ENCODE measurements at places on chromosomes 12 and 14. TPM values are rescaled to one million over a fixed set of nuclear protein-coding genes. Genes with fewer than 3 reads are reported as not detected.

SSTR1 gene
- total RNA-seq, result 8.8 TPM

FAM216A gene
- total RNA-seq, result 1.6 TPM

DNA sequence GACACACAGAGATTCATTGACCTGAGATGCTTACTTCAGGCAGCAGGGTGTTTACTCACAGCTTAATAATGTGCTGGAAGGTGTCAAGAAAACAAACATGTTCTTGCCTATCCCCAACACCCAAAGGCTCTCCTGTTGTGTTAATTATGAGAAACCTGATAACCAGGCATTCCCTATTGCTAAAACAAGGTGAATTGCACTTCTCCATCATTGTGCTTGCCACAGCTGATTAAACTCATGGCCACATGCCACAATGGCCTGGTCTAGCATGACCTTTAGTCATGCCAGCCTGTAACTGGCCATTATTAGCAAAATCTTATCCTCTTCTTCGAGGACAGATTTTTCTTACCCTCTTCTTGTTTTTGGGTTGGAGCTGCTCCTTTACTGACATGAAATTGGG, 21.4 kb downstream of the SMOC1 start:
- no peaks in the 10 kb centered on the region for H3K4me1 ChIP-seq
- no peak for DNase-seq
- H3K27me3 ChIP-seq, result no peaks in the 10 kb centered on the region
- no peak overlapping the region for H3K27ac ChIP-seq
- H3K36me3 ChIP-seq, result no peaks in the 10 kb centered on the region

DNA sequence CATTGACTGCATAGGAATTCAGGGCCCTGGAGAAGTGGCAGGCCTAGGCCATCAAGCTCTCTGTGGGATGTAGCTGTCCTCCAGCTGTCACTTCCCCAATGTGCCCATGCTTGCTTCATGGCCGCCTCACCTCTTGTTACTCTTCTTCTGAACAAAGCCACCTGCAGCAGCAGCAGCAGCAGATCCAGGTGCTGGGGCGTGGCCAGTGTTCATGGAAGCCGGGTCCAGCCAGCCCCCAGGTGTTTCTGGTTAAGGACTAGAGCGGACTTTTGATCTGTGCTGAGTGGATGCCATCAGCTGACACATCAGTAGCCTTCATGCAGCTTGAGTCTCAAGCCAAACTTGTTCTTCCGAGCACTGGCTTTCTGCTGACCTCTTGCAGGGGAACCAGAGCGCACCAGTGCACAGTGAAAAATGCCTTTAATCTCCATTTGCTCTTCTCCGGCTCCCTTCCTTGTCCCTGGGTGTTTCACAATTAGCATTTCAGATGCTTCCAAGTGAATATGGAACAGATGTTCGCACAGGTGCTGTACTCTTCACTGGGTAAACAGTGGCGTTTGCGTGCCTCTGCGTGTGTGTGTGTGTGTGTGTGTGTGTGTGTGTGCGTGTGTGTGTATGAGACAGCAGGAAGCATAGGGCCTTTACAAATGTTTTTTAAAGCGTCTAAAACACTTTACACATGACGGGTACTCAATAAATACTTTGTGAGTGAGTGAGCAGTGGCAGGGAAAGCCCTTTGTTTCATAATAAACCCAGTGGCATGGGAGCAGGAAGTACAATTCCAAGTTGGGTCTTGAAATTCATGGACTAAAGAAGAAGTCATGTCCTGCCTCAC, 20.1 kb downstream of the TPCN1 start:
- no peak overlapping the region for H3K4me3 ChIP-seq
- peak overlapping the region; percentile 92 for H3K27ac ChIP-seq
- no peaks in the 10 kb centered on the region for H3K27me3 ChIP-seq
- peaks cover 68% of the 10 kb centered on the region for H3K4me1 ChIP-seq

DENR gene
- 37.8 TPM for total RNA-seq

- H3K4me1 ChIP-seq, result no peaks in the 10 kb centered on the region
- H3K27me3 ChIP-seq, result no peaks in the 10 kb centered on the region
- DNase-seq, result no peak
Measured at GRCh38 chr14:61257469-61258057, 23.6 kb downstream of the TMEM30B start.

- no peaks in the 10 kb centered on the region for H3K36me3 ChIP-seq
- H3K4me3 ChIP-seq, result peak overlapping the region; percentile 75
- H3K27ac ChIP-seq, result peak overlapping the region; percentile 80
Measured at GRCh38 chr14:36319899-36320199, 588 bp downstream of the MBIP start.

RPS6KL1 gene
- total RNA-seq, result 14.0 TPM

DNA sequence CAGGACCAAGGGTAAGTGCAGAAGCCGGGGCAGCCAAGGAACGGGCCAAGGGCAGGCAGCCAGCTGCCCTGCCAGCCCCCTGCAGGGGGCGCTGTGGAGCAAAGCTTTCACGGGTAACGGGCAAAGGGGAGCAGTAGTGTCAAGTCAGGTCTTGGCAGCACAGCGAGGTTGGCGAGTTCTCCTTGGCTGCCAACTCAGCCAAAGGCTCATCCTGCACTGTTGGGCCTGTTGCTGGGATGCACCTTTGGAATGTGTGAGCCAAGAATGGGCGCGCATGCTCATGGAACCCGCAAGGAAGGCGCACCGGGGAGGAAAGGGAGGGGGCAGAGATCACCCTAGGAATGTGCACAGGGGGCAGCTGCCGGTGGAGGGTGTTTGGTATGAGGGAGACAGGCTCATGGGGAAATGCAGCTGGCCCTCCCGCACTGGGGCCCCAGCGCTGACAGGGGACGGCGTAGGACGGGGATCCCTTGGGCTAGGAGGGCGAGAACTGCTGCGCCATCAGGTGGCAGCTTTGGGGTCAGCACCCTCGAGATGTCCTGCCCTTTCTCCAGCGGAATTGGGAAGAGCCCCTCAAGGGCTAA, 138.0 kb downstream of the ASCL4 start:
- H3K4me3 ChIP-seq, result peak overlapping the region; percentile 9
- H3K4me1 ChIP-seq, result no peaks in the 10 kb centered on the region
- DNase-seq, result peak; percentile 49
- H3K27me3 ChIP-seq, result no peaks in the 10 kb centered on the region

DNA sequence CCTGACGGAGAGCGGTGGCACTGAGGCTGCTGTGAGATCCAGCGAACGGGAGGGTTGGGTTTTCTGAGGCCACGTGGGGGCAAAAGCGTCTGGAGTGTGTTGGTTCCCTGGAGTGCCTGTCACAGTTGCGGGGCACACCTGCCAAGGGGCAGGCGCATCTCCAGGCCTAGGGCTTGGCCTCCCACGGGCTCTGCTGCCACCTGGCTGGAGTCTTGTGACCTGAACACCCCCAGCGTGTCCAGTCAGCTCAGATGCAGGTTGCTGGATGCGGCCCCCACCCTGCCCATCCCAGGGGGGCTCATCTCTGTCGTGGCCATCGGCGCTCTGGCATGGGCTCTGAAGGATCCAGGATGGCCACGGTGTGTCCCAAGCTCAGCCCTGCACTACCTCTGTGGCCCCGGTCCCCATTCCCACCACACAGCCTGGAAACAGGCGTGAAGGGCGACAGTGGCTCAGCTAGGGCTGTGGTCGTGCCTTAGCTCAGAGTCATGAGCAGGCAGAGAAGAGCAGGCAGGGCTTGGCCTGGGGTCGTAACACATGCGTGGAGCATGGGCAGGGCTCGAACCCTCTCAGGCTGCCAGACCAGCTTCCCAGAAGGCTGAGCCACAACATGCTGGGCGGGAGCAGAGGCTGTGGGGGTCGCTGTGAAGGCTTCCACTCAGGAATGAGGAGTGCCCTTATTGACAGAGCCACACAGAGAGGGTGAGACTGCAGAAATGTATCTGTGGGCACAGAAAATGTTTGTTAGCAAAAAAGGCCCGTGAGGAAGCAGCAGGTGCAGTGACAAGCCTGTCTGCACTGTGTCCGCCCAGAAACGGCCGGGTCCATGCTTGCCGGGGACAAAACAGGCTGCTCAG, 23.5 kb upstream of the CRIP2 start:
- H3K4me3 ChIP-seq, result no peak overlapping the region
- H3K36me3 ChIP-seq, result no peaks in the 10 kb centered on the region
- H3K4me1 ChIP-seq, result no peaks in the 10 kb centered on the region
- H3K27me3 ChIP-seq, result no peaks in the 10 kb centered on the region
- DNase-seq, result no peak

EML5 gene
- total RNA-seq, result 0.93 TPM

DNA sequence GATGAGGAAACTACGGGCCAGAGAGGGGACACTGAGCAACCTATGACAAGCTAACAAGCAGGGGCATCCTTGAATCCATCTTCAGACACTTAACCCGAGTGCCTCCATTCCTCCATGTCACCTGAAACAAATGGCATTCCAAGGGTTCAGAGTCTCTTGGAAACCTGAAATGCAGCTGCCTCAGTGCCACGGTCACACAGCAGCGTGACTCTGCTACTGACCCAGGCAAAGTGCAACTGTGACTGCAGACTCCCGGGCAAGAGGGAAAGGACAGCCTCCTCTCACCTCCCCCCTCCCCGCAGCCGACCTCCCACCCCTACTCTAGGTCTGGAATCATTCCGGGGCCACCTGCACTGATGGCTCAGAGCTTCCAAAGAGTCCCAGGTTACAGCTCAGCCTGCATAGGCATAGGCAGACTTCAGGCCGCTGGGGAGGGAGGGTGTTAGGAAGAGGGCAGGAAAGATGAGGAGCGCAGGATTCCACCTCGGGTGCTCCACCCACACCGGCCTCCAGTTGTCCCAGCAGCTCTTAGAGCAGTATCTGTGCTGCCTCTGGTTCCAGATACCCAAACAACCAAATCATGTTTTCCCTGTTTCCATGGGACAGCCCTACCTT, 53.2 kb downstream of the KCNK10 start:
- H3K36me3 ChIP-seq, result no peaks in the 10 kb centered on the region
- peaks cover 6% of the 10 kb centered on the region for H3K4me1 ChIP-seq
- no peak overlapping the region for H3K27ac ChIP-seq
- H3K27me3 ChIP-seq, result no peaks in the 10 kb centered on the region
- H3K4me3 ChIP-seq, result no peak overlapping the region
- peak; percentile 52 for DNase-seq

GRCh38 chr14:26078561-26078960, 519.3 kb downstream of the NOVA1 start:
- no peak for DNase-seq
- no peaks in the 10 kb centered on the region for H3K4me1 ChIP-seq
- H3K4me3 ChIP-seq, result no peak overlapping the region
- no peak overlapping the region for H3K27ac ChIP-seq
- H3K27me3 ChIP-seq, result no peaks in the 10 kb centered on the region

ABCC9 gene
- 0.69 TPM for total RNA-seq

GRCh38 chr12:55874443-55874842, 31.7 kb upstream of the MMP19 start:
- DNase-seq, result no peak
- no peaks in the 10 kb centered on the region for H3K4me1 ChIP-seq
- no peak overlapping the region for H3K27ac ChIP-seq
- H3K36me3 ChIP-seq, result no peaks in the 10 kb centered on the region

DNA sequence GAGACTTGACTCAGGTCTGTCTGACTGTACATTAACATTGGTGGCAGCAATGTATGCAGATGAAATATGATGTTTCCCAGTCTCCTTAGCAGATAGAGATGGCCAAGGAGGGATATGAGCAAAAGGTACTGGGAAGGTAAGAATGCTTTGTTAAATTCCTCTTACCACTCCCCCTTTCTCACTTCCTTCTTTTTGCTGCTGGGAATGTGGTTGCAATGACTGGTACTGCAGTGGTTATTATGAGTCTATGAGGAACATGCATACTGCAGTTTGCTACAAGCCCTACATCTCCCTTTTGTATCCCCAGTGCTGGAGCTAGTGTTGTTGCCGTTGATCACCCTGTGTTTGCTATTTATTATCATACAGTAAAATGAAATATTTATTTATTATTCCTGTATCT, 35.9 kb downstream of the ALDH1L2 start:
- H3K4me1 ChIP-seq, result no peaks in the 10 kb centered on the region
- H3K4me3 ChIP-seq, result no peak overlapping the region
- DNase-seq, result no peak
- H3K36me3 ChIP-seq, result no peaks in the 10 kb centered on the region

DNA sequence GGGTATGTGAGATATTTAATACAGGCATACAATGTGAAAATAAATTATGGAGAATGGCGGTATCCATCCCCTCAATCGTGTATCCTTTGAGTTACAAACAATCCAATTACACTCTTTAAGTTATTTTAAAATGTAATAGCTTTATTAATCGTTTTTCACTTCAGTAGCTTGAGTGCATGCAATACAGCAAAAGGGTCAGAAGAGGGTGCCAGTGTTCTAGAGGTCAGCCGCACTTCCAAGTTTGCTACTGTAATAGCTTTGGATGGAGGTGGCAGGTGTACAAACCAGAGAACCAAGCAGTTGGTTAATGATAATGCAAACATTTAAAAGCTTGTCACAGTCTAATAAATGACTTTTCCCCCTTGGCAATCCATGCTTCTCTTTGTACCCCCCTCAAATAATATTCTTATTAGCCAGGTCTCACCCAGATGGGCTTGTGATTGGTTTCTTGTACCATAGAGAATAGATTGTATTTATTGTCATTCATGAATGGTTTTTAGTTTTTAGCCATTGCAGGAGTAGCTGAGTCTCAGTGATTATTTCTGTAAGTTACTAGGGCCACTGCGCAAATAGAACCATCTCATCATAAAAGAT, 127.0 kb downstream of the ERC1 start:
- H3K27ac ChIP-seq, result no peak overlapping the region
- H3K27me3 ChIP-seq, result no peaks in the 10 kb centered on the region
- no peak overlapping the region for H3K4me3 ChIP-seq
- no peaks in the 10 kb centered on the region for H3K4me1 ChIP-seq

- H3K4me3 ChIP-seq, result no peak overlapping the region
- no peak for DNase-seq
- H3K27me3 ChIP-seq, result no peaks in the 10 kb centered on the region
- no peaks in the 10 kb centered on the region for H3K36me3 ChIP-seq
Measured at GRCh38 chr12:105641749-105642148, 311.3 kb downstream of the C12orf75 start.

Measured in colonic mucosa (tissue), 4 donors.